NCI-H774 (cell line): ENCODE measurements at places on chromosomes 1 and 21.

DNA sequence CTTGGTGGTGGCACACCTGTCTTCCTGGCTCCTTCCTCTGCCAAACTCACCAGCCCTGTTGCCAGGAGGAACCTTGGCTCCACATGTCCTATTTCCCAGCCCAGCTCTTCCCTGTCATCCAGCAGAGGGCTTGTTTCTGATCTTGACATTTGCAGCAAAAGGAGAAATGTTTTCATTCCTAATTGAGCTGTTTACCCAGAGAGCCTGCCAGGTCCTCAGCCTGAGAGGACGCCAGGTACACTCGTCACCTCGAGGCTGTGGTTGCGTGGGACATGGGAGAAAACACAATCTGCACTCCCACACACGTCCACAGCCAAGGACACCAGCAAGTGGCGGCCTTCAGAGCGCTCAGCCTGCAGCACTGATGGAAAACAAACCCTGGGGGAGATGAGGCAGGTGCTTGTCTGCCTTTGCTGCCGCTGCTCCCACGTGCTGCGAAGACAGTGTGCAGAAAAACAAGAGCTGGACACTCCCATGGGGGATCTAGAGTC is 132.8 kb upstream of the CD34 start:
- no peak for DNase-seq

- DNase-seq, result no peak
Observed at GRCh38 chr1:110390692-110391245, at the start of gene SLC16A4. Gene SLC16A4, minus strand, starts transcription at chr1:110391026. Its CDS starts 1,703 bp downstream, at chr1:110389323.

GRCh38 chr1:9529190-9529589 is 10.1 kb upstream of the SLC25A33 start:
- DNase-seq, result no peak

DNA sequence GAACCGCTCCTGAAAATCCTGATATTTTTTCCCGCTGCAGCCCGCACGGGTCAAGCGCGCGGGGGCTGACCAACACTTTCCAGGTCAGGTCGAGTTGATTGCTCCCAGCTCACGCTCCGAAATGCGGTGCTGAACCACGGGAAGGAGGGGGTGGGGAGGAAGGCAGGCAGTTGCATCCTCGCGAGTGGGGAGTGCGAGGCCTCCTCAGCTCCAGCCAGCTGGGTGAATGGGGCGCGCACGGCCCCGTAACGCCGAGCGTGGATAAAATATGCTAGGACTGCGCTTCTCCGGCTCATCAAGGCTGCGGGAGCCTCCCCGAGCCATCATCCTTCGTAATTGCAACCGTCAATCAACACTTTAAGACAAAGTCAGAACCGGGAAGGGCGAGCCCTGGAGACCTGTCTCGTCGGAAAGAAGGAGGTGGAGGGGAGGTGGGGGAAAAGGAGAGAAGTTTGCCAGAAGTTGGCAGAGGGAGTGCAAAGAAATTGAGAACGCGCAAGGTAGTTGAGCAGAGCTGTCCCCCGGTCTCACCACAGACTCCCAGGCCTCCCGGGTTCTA is 8.0 kb downstream of the NR5A2 start:
- DNase-seq, result no peak

DNA sequence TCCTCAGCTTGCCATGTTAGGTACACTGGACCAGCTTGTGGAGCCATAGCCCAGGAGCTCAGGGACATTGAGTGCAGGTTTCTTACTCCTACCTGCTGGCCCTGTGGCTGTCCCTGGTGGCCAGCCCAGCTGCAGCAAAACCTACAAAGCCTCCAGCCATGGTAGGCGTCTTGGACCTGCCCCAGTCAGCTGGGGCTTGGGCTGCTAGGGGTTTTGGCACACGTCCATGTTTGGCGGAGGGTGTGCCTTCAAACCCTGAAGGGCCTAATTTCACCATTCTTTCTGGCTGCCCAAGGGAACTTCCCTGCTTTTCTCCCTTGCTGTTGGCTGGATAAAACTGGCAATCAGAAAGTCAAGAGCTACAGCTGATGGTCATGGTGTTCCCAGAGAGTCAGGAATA is 25.4 kb downstream of the HMGCS2 start:
- no peak for DNase-seq

DNA sequence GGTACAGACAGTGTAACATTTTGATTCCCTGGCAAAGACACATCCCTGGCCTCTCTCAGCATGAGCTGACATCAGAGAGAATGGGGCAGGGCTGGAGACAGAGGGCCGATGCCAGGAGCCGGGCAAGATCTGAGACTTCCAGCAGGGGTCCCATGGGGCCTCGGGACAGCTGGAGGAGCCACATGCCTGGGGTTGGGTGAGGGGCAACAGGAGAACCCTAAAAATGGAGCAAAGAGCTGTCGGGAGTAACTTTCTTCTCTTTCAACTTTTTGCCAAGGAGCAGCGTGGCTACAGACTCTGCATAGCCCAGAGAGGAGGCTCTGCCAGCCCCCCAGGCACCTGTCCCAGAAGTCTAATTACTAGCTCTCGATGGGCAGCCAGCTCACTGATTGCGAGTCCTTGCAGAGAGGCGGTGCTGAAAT is 130.8 kb downstream of the LACTBL1 start:
- no peak for DNase-seq

GRCh38 chr1:5150191-5150590 is 495.8 kb downstream of the AJAP1 start:
- no peak for DNase-seq

- DNase-seq, result no peak
Observed at GRCh38 chr1:32920833-32921232, 19.6 kb upstream of the TMEM54 start.

- no peak for DNase-seq
Observed at GRCh38 chr1:18161690-18162089, 54.1 kb downstream of the IGSF21 start.

- no peak for DNase-seq
Observed at GRCh38 chr1:160207118-160207650, 2.0 kb downstream of the PEA15 start.

DNA sequence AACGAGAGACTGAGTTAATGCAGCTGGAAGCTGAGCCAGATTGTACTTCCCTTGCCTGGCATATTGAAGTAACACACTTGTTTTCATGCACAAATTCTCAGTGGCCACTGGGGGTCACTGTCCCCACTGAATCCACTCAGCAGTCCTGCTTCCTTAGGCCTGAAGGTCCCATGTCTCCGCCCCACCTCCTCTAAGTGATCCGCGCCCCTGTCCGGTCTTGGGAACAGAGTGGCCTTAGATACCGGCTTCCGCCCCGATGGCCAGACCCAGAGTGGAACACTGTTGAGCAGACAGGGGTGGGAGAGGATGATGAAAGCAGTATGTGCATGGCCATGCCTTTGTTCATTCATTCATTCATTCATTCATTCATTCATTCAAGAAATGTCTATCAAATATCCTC is 34.8 kb downstream of the CHAF1B start:
- DNase-seq, result peak; percentile 30

DNA sequence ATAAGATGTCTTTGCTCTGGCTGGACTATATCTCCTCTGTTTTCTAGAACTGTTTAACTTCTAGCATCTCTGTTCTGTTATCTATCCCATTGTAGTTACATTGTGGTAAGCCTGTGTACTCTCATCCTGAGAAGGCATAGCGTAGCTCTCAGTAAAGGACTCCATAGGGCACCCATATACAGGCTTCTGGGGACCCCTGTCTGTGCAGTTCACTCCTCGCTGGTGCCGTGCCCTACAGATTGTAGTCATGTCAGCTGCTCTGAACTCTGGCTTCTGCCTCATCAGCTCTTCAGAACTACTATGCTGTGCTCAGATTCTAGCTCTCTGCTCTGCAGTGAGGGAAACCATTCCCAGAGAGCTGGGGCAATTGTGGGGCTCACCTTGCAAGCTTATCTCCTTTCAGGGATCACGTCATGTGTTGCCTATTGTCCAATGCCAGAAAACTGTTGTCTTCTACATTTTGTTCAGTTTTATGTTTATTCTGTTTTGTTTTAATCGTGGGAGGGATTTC is 181.3 kb upstream of the USP24 start:
- DNase-seq, result no peak

DNA sequence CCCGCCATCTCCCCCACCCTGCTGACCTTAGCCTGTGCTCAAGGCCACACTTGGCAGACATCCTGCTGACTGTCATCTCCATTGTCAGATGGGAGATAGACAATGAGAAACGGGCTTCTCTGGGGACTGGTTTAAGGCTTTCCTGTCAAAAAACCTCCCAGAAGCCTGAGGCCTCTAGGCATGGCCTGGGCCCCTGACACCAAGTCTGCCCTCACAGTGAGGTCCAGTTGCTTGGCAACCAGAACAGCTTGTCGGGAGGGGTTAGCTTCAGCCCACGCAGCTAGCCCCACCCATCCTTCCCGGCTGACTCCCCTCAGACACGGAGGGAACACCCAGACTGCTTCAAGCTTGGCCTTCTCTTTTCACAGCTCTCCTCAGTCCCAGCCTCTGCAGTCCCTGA is 11.0 kb downstream of the PLEKHA6 start:
- no peak for DNase-seq

GRCh38 chr1:103267266-103267665 is 158.9 kb upstream of the COL11A1 start:
- no peak for DNase-seq

GRCh38 chr21:41706263-41706639 is 60.6 kb downstream of the RIPK4 start:
- no peak for DNase-seq

DNA sequence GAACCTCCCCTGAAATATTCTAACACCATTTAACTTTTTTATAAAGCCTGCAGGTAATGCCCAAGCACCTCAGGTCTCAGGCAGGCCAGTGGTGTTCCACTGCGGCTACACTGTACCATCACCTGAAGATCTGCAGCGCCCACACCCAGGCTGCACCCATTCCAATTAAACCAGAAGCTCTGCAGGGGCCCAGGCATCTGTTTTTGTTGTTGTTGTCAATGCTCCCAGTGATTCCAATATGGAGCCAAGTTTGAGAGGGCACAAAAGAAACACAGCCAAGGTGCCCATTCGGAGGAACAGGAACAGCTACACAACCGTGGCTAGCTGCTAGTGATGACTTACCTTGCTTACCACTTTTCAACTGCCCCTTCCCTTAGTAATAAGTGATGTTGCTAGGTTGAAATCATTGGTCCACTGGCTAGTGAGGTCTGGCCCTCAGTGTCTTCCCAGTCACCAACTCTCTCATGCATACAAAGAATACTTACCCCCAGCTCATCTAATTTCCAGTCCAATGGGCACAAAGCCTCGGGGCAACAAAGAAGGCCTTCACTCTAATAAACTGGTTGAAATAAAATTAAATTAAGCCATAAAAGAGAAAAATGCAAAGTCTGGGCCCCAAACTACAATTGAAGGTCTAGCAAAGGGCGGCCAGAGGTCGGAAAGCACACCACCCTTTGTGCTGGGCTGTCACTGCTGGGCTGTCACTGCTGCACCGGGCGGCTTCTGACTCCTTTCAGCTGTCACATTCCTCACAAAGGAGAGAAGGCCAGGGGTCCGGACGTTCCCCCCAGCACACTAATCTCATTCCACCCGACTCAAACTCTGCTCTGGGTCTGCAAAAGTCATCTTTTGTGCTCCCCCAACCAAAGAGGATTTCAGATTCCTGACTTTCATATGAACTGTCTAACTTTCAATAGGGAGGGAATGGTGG is 34.9 kb downstream of the SIPA1L2 start:
- DNase-seq, result no peak

- DNase-seq, result no peak
Observed at GRCh38 chr1:232726048-232726779, 79.0 kb upstream of the MAP10 start.

- peak; percentile 6 for DNase-seq
Observed at GRCh38 chr1:172719694-172720138, 60.8 kb downstream of the FASLG start.

- DNase-seq, result no peak
Observed at GRCh38 chr21:32337206-32337605, 38.6 kb downstream of the MRAP start.

GRCh38 chr1:163410073-163410999 is 88.6 kb downstream of the NUF2 start:
- peak; percentile 53 for DNase-seq

DNA sequence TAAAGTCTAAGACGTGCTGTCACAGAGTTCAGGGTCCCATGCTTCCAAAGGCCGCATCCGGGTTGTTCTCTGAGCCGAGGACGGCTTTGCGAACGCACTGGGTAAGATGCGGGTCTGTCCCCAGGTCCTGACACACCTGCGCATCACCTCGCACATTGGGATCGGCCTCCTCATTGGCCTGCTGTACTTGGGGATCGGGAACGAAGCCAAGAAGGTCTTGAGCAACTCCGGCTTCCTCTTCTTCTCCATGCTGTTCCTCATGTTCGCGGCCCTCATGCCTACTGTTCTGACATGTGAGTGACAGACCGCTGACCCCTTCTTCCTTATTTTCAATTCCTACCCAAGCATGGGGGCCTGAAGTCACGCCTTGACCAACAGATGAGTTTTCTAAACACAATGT is 25.3 kb downstream of the TFF3 start:
- no peak for DNase-seq

GRCh38 chr21:34086887-34087306 is 13.5 kb downstream of the MRPS6 start:
- no peak for DNase-seq

DNA sequence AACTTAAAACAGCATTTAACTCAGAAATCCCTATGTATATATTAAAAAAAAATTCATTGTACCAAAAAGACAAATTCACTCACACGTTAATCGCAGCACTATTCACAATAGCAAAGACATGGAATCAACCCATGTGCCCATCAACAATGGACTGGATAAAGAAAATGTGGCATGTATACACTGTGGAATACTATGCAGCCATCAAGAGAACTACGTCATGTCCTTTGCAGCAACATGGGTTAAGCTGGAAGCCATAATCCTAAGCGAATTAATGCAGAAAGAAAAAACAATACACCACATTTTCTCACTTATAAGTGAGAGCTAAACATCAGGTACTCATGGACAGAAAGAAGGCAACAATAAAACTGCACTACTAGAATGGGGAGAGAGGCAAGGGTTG is 99.4 kb downstream of the FAF1 start:
- no peak for DNase-seq

- peak; percentile 71 for DNase-seq
Observed at GRCh38 chr1:244231572-244232315, 180.7 kb downstream of the ZBTB18 start.

GRCh38 chr1:60974524-60975372 is 107.6 kb upstream of the NFIA start:
- DNase-seq, result no peak

DNA sequence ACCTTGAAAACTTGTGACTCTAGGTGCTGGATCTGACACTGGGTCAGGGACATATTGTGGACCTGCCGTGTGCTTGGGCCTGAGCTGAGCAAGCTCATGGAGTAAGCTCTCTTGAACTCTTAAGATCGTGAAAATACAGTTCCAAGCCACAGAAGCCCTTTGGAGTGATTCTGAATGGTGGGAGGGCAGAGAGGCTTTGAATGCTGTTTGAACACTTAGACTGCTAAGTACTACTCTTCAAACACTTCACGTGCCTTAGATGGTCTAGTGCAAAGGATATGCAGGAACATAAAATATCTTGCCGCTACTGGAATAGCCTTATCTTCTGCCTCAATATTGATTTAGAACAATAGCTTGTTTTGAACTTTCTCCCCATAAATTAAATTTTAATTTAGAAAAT is 21.6 kb downstream of the ROR1 start:
- no peak for DNase-seq

- DNase-seq, result no peak
Observed at GRCh38 chr1:78667939-78668338, 18.3 kb downstream of the IFI44 start.
